Foreskin keratinocyte (primary cell): ENCODE measurements at places on chromosomes 13 and 19.

GRCh38 chr13:96963786-96964475, 30.3 kb downstream of the OXGR1 start:
- no peak for DNase-seq

- DNase-seq, result no peak
These were observed 184.9 kb downstream of the DIAPH3 start for GRCh38 chr13:59978862-59979261.

- DNase-seq, result no peak
These were observed 46.3 kb downstream of the ZNF724 start for GRCh38 chr19:23203841-23204344.

DNA sequence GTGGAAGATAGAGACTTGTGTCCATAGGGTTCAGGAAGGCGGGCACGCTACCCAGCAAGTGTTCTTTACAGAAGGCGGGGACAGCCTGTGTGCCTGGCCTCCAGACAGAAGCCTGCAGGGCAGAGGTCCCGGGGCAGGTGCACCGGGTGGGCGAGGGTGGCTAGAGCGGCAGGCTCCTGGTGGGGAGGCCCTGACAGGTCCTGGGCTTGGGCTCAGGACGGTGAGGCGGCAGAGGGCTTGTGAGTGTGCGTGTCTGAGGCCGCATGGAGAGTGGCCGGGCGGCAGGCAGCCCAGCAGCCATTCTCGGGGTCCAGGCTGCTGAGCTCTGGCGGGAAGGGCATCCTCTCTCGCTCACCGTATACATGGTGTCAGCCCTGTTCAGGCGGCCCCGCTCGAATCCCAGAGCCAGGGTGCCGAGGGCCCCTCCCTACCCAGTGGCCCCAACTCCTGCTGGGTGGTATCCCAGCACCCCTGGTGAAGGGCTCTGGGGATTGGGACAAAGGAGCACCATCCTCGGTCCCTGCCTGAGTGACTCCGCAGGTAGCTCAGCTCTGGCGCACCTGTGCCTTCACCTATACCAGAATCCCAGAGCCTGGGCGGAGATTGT, 3.0 kb upstream of the AMH start:
- no peak for DNase-seq

DNA sequence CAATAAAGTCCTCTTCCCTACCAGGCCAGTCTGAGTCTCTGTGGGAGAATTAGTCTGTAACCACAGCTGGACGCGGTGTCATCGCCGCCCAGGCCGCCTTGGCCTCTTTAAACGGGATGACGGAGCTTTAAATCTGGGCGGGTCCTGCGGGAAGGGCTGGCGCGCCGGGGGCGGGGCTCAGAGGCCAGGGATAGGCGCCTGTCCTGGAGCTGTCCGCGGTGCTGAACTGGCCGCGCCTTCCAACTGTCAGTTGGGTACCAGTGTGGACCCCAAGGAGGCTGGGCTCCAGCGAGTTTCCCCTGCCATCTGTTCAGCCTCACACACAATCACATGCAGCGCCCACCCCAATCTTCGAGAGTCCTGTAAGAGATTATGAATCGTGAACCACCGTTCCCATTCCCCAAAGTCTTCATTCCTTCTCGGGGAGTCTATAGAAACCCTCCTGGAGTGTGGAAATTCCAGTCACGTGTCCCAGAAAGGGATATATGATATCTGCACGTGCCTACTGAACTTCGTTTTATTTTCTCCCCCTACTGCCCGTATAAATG, 11.5 kb downstream of the APLP1 start:
- peak; percentile 73 for DNase-seq

- DNase-seq, result no peak
These were observed 46.2 kb downstream of the GATAD2A start for GRCh38 chr19:19451429-19452242.

- DNase-seq, result no peak
These were observed 300.0 kb downstream of the SPRY2 start for GRCh38 chr13:80040981-80041317.

GRCh38 chr13:34750078-34750931, 191.8 kb upstream of the NBEA start:
- no peak for DNase-seq

- no peak for DNase-seq
These were observed 16.9 kb downstream of the ZNF331 start for GRCh38 chr19:53554804-53555203.

DNA sequence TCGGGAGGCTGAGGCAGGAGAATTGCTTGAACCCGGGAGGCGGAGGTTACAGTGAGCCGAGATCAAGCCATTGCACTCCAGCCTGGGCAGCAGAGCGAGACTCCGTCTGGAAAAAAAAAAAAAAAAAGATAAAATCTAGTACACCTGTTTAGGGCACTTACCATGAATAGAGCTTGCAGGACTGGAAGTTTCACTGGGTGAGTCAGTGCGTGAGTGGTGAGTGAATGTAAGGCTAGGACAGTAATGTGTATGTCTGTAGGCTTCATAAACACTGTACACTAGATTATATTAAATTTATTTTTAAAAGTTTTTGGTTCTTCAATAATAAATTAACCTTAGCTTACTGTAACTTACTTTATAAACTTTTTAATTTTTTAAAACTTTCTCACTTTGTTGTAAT, 22.9 kb downstream of the PPP5C start:
- peak; percentile 63 for DNase-seq

DNA sequence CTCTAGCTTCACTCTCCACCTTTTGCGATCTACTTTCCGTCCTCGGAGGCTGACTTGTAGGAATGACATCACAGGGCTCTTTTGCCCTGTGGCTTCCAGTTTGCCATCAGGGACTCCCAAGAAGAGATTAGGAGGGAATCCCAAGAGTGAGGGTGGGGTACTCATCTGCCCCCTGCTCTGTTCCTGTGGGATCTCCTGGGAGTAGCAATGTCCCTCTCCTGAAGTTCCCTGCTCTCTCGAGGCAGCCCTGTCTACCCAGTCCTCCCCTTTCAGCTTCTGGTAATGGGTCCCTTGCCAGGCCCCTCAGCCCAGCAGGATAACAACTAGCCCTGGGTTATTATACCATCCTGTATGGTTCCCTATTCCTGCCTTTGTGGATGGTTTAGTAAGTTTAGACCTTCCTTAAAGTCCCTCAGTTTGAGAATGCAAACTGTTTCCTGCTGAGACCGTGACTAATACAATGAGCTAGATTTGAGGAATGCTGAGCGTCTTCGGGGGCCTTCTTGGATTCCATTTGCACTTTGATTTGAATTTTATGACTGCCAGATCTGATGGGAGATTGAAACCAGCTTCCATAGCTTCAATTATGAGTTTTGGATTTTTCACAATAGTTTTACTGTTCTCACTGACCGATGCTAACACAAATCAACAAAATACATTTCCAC, 73.7 kb upstream of the IPO5 start:
- DNase-seq, result peak; percentile 33

DNA sequence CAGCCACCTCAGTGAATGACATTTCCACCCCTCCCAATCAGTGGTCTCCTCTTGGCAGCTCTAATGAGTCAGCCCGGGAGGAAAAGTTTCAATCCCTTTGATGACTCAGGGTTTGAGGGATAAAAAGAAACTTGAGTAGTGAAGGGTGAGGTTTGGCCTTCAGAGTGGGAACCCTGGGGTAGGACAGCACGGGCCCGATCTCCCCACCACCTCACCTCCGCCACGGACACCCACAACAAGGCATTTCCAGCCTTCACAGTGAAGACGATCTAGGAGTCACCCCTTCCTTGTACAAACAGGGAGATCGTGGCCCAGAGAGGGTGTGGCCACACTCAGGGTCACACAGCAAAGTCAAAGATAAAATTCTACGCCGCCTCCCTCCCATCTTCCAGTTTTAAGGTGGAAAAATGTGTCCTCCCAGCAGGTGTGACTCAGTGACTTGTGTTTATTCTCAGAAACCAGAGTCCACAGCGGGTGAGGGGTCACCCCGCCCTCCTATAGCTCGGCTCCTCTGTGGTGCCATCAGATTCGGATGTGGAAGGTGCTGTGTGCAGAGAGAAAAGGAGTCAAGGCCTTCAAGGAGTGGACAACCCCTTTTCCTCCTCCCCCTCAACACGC, 12.3 kb downstream of the CIB3 start:
- peak; percentile 73 for DNase-seq

DNA sequence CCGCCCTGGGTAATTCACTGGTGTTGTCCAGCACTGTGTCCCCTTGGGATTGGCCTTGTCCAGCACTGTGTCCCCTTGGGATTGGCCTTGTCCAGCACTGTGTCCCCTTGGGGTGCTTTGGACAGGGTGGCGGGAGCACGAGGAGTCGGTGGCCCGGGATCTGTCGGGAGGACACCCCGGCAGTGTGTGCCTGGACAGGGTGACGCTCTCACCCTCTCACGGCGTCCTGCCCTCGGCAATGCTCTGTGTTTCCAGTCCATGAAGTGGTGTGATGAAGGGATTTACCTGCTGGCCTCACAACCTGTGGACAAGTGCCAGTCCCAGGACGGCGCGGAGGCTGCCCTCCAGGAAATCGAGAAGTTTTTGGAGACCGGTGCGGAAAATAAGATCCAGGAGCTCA, 29.9 kb upstream of the F7 start:
- no peak for DNase-seq

- DNase-seq, result no peak
These were observed 348.2 kb downstream of the OXGR1 start for GRCh38 chr13:96646101-96646500.

DNA sequence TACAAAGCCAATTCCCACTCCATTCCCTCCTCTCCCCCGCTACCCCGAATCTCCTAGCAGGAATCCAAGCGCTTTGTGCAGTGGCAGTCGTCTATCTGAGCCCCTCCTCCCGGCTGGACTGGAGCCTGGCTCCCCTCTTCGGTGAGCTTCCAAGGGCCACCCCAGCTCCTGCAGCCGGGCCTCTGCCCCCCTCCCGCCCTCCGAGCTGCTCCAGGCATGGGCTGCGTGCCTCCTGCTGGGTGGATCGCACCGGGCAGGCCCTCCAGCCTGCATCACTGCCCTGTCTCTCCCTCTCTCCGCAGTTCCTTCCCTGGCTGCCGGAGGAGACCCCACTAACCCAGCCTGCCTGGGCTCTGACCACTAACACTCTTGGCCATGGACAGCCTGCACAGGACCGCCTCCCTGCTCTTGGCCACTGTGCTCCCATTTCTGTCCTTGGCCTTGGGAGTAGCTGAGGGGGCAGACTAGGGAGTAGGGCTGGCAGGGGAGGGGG, 12.9 kb upstream of the LENG8 start:
- DNase-seq, result no peak

GRCh38 chr13:20525144-20525600, 485 bp downstream of the CRYL1 start:
- DNase-seq, result peak; percentile 3

DNA sequence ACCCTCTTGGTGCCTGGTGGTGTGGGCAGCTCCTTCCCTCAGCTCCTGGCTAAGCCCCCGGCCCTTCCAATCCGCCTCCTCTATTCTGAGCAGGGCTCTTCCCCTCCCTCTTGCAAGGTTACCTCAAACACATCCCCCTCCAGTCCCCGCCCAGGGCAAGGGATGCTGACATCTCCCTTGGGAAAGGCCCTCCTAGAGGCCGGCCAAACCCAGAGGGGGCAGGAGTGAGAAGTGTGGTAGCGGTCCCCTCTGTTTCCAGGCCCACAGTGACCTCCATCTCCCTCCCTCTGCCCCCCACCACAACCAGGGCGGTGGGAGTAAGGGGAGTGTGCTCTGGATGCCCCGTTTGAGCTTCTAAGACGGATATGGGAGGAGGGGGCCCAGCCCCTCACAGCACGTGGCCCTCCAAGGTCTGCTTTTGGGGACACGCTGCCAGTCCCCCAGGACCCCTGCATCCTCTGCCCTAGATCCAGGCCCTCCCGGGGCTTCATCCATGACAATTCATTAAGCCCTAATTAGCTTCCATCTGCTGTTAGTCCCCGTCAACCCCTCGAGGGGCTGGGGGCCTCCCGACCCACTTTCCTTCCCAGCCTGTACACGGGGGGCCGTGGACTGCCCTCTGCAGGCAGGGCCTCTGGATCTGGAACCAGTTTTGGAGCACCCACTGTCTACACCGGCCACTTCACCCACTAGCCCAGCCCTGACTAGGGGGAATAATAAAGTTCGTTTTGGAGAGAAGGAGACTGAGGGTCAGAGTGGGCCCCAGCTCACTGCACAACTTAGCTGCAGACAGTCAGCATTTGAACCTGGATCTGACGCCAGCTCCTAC, 2.3 kb downstream of the LINGO3 start:
- DNase-seq, result no peak

- peak; percentile 72 for DNase-seq
These were observed at the start of gene ZNF211 for GRCh38 chr19:57632987-57633831. ZNF211 (plus strand) TSS chr19:57633168; CDS start chr19:57633347, 179 bp downstream.

DNA sequence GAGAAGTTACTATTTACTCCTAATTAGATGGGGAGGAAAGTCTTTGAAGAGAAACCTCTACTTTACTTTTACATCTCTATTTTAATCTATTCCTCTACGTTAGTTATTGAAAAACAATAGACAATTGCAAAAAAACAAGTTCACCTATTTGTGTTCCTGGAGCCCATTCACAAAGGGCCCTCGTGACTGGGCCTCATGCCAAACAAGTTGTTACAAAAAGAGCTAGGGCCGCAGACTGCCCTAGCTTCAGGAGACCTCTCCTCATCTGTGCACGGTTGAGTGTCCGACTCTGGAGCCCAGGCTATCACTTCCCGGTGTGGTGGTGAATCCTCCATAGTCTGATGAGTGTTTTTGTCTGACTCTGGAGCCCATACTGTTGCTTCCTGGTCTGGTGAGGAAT, 190.9 kb downstream of the ZNF486 start:
- DNase-seq, result no peak

- no peak for DNase-seq
These were observed 144.8 kb downstream of the FLT1 start for GRCh38 chr13:28349907-28350654.

DNA sequence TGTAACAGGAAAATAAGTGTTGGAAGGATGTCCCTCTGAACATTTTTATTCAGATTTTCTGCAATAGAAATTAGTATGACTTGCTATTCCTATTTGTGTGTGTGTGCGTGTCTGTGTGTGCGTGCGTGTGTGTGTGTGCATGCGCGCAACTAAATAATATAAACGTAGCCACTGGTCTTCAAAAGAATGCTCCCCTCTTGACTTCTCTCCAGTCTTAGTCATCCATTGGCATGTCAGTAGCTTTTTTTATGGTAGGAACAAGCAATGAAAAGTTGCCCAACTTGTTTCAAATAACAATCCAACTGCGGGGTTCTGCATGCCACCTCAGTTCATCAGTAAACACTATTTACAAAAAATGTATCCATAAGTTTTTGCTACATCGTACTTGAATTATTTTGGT, 249.6 kb downstream of the GPC6 start:
- DNase-seq, result peak; percentile 71

DNA sequence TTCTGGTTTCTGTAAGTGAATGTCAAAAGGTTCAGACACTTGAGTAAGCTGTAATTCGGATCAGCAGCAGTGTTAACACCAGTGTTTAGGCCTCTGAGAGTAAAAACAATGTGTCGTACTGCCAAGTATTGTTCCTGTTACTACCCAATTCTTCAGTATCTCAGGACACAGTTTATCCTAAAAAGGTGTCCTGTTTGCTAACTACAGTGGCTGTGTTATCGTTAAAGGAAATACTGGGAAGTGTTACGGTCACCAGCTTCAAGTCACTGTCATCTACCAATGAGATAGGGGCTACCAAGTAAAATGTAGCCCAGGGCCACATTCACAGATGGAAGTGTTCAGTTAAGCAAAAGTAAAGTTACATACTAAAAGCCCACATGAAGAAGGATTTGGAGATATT, 2.3 kb upstream of the UPF3A start:
- no peak for DNase-seq

GRCh38 chr13:29483623-29484022, 111.9 kb downstream of the SLC7A1 start:
- no peak for DNase-seq

- DNase-seq, result no peak
These were observed 32.8 kb upstream of the GPI start for GRCh38 chr19:34332027-34332760.
